ENCODE measurements at places on chromosomes 1 and 21.

DNA sequence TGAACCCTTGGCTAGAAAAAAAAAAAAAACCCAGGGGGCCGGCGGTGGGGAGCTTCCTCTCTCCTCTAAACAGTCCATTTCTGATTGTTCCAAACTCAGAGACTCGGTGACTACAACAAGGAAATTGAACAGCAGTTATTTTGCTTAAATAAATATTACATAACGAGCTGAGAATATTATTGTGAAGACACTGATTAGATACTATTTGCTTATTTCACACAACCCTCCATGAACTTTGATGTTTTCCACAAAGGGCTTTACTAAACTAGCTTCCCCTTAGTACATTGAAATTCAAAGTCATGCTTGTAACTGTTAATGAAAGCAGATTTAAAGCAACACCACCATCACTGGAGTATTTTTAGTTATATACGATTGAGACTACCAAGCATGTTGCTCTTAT lies at the start of gene CFHR5:
Gene CFHR5 (plus strand): TSS at position 279 of the 400 bp plus-strand sequence. CDS start 109 bp downstream, at position 388.
- no peak for DNase-seq

- no peak for DNase-seq
These were observed 1.1 kb downstream of the FALEC start for GRCh38 chr1:150516616-150517015.

DNA sequence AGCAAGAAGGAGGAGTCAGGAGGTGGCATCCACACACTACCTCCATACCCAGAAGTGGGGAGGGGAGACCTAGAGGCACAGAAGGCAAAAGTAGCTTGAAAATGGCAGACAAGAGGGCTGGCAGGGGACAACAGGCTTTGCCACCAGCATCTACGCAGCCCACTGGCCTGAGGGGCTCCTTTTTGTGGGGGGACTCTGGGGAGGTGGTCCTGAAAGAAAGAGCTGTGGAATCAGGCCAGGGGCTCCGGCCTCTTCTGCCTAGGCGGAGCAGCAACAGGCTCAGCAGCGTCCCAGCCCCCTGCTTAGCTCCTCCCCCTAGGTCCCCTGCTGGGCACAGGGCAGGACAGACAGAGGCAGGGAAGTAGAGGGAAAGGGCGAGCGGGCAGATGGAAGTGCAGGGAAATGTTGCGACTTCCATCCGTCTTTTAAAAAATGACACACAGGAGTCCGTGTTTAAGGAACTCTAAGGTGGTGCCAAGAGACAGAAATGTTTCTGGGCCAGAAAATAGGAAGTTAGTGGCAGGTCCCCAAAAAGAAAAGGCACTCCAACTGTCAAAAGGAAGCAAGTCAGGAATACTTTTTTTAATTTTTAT lies 10.0 kb upstream of the LEFTY2 start:
- no peak for DNase-seq

- no peak for DNase-seq
These were observed 53.3 kb upstream of the COL18A1 start for GRCh38 chr21:45351526-45352275.

GRCh38 chr1:84598418-84598817 lies 24.2 kb upstream of the CTBS start:
- DNase-seq: no peak

DNA sequence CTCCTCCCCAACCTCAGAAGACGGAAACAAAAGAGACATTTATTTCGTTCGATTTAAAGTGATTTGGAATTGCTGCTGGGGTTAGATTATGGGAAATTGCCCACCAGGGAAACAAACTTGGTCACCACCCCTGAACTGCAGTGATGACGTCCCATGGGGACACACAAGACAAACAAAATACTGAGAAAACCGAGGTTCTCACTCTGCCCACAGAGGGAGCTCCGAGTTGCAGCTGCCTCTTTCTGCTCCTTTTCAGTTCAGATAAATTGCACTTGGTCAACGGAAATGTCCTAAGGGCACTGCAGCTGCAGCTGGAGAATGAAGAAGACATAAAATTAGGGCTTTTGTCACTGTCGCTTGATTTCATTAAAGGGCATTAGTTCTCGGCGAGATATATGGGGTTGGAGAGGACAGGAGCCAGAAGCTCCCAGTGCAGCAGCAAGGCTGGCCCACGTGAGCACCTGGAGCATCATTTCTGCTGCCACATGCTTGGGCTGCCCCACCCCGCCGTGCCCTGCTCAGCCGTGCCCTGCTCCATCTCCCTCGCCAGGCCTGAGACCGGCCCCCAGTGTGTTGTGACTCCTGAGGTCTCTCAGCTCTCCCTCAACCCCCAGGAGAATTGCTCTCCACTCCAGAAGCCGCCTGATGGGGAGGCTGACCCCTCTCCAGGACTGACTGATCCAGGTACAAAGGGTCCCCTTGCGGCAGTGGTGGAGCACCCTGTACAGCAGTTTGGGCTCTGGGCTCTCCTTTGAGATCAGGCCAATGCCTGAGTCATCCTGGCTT lies 231.7 kb upstream of the AJAP1 start:
- peak; percentile 11 for DNase-seq

GRCh38 chr1:64650411-64650810 lies 94.5 kb upstream of the RAVER2 start:
- DNase-seq: no peak

- DNase-seq: peak; percentile 46
These were observed 65.5 kb upstream of the CR1L start for GRCh38 chr1:207579436-207579799.

GRCh38 chr1:35441926-35442579 lies 115.2 kb downstream of the KIAA0319L start:
- DNase-seq: no peak

DNA sequence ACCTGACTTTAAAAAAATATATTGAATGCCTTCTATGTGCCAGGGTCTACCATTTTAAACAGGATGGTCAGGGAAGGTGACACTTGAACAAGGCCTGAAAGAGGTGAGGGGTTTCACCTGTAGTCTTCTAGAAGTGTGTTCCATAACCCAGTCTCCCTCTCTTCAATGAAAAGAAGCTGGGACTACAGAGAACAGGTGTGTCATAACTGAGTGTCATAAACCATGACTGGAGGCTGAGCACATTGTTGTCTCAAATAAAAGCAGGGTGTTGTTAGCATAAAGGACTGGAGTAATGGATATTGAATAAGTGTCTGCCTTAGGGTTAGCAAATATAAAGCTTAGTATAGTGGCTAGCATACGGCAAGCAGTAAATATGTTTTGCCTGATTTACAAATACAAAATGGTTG lies 65.4 kb downstream of the SYDE2 start:
- no peak for DNase-seq

DNA sequence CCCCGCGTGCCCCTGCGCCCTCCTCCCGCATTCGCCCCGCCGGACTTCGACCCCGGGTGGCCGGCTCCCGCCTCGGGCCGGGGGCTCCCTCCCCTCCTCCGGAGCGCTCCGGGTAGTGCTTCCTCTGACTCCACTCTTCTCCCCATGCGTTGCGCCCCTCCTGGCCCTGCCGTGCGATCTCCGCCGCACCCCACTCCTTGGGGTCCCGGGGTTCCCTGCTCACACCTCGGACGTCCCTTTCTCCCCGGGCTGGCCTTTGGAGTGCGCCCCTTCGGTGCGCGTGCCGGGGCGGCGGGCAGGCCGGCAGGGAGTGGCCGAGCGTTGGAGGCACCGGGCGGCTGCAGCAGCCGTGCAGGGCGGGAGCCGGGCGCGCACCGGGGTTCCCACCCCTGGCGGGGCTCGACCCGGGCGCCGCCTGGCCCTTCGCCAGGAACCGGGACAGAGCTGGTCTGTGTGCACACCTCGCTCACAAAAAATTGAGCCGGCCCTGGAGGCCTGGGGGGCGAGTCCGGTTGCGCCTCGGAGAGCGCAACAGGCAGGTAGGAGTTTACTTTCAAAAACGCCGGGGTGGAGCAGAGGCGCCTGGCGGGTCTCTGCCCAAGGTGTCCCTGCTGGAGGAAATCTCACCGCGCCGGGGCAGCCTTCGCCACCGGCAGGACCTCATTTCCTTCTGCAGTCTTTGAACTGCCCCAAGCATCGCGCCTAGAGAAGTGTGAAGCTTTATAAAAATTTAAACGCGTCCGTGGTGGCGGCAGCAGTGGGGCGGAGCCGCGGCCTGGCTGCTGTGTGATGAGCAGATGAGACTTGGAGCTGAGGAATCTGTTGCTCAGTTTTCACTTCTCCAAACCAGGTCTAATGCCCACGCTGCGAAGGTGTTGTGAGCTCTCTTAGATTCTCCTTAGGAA lies 650 bp downstream of the VANGL1 start:
- DNase-seq: peak; percentile 28

DNA sequence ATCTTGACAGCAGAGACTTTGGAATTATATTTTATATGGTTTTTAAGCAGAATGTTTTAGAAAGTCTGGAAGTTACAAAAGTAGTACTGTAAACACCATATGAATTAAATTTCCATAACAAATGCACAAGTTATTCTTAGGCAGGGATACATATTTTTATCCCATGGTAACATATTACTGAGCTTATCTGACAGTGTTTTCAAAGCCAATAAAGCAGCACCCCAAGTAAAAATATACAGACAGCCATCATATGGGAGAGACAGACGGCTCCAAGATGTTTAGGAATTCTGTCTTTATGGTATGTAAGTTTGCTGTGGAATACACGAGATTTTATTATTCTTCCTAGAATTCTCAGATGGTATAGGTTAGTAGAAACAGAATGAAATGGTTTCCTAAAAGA lies 12.0 kb upstream of the GNG4 start:
- DNase-seq: no peak

GRCh38 chr1:204760350-204760749 lies 74.8 kb upstream of the LRRN2 start:
- no peak for DNase-seq

DNA sequence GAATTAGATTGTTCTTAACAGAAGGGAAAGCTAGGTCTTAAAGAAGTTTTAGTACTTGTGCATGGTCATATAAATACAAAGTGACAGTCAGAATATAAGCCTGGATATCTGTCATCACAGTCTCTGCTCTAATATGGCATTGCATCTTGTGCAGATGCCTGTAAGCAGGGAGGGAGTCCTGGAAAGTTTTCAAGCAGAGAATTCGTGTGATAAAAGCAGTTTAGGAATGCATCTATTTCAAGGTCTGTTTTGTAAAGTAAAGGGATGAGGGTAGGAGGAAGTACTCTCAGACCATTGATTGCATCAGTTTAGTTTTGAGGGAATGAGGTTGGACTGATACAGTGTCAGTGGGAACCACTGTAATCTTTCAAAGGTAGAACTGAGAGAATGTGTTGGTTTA lies 30.6 kb downstream of the IARS2 start:
- DNase-seq: no peak

DNA sequence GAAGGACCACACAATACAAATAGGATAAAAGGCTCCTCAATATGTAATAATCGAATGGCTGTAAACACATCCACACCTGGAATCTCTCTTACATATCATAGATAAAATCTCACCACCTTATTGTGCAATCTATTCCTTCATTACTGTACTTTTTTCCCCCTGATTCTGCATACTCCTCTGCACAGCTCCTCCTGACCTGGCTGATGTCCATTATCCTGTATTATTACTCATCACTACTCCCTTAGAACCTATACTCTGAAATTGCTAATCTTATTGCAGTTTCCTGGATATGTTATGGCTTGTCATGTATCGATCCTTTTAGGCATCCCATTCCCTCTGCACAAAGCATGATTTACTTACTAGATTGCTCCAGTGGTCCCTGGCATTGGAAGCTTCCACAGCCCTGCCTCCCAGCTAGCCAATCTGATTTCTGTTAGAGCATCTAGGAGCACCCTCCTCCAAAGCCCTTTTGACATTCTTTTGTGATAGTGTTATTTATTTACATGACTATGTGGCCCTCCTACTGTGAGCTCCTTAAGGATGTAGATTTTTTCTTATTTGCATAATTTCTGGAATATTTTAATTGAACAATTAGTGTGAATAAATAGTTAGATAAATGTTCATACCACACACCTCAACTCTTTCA lies 24.2 kb upstream of the PHGDH start:
- no peak for DNase-seq

- no peak for DNase-seq
These were observed 852 bp downstream of the FAAH start for GRCh38 chr1:46394872-46395465.

DNA sequence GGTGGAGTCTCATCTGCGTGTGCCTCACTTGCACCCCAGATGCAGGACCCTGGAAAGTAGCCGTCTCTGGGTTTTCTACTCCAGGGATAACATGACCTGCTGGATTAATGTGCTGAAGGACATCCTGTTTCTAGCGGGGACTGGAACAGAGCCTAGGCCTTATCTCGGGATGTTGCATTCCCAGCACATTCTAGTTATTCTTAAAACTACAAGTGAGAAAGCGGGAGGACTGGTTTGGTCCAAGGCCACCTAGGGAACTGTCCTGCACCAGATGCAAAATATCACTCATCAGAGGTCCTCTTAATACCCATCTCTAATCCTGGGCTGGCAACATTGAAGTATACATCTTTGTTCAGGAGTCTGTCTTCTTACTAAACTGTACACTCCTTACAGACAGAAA lies 179.9 kb downstream of the ZC3H11B start:
- DNase-seq: no peak

DNA sequence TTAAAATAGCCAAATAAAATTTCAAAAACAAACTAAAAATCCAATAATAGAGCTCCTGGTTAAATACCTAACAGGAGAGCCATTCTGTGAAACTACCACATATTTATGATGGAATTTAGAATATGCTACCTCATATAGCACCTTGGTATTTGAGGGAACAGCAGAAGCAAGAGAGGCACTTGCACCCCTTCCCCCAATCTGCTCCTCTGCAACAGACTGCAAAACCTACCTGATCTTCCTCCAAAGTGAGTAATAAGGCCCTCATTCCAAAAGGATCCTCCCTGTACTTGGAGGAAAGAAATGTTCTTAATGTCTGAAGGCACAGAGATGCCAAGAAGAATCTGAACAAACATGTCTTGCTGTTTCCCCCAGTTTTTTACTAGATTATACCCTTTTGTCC lies 28.1 kb upstream of the RNPC3 start:
- no peak for DNase-seq

DNA sequence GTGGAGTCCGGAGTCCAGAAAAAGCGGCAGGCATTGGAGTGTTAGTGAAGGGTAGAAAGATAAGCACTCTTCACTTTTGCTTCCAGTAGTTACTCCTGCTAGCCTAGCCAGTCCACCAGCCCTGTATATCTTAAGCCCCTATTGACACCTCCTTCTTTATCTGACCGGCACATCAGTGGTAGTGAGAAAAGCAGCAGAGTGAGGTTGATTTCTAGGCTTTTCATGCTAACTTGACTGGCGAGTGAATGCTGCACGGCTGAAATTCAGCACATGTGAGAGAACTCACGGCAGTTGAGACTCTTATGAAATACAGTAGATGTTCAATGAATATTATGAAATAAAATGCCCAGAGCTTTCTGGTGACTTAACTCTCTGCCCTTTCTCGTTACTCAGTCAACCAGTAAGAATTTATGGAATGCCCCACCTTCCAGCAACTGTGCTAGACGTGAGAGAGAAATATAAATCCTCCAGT lies 128.2 kb downstream of the CACHD1 start:
- no peak for DNase-seq

Measured in neural crest cell (in vitro differentiated cells).